NCI-H1048 (cell line): ENCODE measurements at places on chromosomes 1 and 21.

DNA sequence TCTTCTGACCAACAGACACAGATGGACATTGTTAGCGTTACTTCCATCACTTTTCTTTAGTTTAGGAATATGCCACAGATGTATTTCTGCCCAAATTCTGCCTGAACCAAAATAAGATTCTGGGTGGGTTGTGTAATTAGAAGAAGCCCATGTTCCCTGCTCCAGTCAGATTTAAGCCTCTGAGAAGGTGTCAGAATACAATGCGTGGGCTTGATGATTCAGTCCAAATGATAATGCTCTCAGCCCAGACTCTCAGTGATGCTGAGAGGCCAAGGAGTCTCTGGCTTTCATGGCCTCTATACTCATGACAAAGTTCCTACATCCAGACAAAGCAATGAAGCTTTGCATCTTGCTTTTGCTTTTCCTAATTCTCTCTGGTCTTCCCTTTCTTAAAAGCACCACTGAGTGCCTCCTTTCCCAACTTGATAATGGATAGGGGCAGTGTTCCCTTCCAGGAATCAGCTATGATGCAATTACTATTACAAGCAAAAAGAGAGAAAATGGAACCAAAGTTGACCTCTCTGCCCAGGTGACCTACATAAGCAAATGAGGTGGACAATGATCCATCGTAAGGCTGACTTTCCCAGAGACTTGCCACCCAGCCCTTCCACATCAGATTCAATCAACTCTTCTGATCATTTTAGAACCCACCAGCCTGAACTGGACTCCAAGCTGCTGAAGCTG, 8.8 kb downstream of the SEC16B start:
- no peak for DNase-seq

GRCh38 chr1:54615531-54616279, 7.6 kb downstream of the FAM151A start:
- DNase-seq = no peak

- DNase-seq = no peak
These were observed 356.3 kb upstream of the B3GALT2 start for GRCh38 chr1:193542690-193543089.

- DNase-seq = no peak
These were observed 98.0 kb upstream of the DEPDC1 start for GRCh38 chr1:68594851-68595250.

- no peak for DNase-seq
These were observed 1134.7 kb upstream of the ADGRL2 start for GRCh38 chr1:80666073-80666472.

DNA sequence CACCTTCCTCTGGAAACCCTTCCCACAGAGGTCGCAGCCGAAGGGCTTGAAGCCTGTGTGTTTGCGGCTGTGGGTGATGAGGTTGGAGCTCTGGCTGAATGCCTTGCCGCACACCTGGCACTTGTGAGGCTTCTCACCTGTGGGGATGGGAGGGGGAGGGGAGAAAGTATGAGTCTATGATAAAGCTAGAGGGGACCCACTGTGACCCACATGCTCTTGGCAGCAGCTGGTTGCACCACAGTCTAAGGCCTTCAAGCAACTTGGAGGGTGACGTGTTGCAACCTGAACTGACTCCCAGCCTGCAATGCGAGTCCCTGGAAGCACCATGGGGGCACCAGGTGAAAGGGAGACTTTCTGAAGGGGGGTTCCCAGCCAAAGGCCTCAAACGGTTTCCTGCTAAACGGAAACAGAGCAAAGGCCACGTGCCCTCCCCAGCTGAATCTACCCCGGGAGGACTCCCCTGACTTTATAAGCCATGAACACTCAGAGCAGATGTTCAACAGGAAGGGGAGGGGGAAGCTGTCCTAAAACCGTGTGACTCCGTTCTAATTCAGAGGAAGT, 10.6 kb downstream of the GFI1 start:
- no peak for DNase-seq

DNA sequence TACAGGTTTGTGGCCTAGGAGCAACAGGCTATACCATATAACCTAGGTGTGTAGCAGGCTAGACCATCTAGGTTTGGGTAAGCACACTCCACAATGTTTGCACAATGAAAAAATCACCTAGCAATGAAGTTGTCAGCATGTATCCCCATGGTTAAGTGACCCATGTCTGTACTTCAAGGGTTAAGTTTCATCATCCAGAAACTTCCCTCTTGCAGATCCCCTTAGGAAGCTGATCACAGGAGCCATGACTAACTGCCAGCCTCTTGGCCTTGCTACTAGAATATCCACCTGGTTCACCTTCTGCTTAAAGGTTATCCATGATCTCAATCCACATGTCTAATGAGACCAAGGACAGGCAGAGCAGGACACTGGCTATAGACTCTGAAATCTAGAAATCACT, 3.5 kb upstream of the UBXN10 start:
- DNase-seq = no peak

GRCh38 chr21:21241391-21241790, 243.2 kb downstream of the NCAM2 start:
- no peak for DNase-seq

- DNase-seq = no peak
These were observed 1.4 kb downstream of the GOLPH3L start for GRCh38 chr1:150695561-150695960.

DNA sequence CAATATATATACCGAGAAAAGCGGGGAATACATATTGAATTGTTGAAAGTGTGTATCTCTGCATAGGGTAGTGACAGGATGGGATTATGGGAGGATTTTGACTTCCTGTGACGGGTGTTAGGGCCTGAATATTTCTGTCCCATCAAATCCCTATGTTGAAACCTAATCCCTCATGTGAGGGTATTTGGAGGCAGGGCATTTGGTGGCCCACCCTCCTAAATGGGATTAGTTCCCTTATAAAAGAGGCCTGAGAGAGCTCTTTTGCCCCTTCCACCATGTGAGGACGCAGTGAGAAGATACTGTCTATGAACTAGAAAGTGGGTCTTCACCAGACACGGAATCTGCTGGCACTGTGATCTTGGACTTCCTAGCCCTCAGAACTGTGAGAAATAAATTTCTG, 137.3 kb downstream of the ZSCAN20 start:
- no peak for DNase-seq
